ENCODE measurements at places on chromosomes 16 and 17. TPM values are rescaled to one million over a fixed set of nuclear protein-coding genes. Genes with fewer than 3 reads are reported as not detected.
A peak's percentile ranks its signal among the peaks of the same experiment; 100 is the strongest.

DNA sequence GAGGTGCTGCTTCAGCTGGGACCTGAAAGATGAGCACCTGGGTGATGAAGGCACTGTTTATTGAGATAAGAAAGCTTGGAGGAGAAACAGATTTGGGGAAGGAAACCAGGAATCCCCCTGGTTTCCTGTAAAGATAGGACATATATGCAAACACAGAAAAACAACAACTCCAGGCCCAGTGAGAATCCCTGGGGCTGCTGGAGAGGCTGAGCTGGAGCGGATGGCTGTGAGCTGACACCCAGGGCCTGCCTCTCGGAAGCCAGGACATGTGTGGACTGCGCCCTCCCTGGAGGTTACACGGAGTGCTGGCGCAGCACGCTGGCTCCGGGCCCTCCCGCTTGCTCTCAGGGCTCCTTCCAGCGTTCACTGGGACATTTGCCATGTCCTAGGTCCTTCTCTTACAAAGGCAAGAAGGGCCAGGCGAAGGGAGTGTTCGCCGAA, 57.5 kb downstream of the CYB5B start:
- H3K36me3 ChIP-seq: no peaks in the 10 kb centered on the region
- H3K27ac ChIP-seq: peak overlapping the region; percentile 83
- H3K27me3 ChIP-seq: no peaks in the 10 kb centered on the region

ANKRD40CL gene
- total RNA-seq: 19.4 TPM

ZSCAN10 gene
- not detected for total RNA-seq

ASPHD1 gene
- total RNA-seq: 4.5 TPM

RGS11 gene
- 2.6 TPM for total RNA-seq

DNA sequence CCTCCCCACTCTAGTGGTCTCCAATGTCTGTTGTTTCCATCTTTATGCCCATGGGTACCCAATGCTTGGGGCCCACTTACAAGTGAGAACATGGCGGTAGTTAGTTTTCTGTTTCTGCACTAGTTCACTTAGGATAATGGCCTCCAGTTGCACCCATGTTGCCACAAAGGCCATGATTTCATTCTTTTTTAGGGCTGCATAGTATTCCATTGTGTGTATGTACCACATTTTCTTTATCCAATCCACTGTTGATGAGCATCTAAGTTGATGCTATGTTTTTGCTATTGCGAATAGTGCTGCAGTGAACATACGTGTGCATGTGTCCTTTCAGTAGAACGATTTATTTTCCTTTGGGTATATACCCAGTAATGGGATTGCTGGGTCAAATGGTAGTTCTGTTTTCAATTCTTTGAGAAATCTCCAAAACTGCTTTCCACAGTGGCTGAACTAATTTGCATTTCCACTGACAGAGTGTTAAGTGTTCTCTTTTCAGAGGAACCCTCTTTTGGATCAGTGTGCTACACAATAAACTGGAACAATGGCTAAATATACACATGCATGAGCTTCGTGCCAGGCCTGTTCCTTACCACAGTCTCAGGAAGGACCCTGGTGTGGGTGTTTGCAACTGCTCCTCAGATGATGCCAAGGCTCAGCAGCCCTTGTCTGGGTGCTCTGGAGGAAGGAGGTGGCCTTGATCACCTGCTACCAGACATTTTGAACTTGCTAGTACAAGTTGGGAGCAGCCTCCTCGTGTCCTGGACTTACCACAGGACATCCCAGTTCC, 34.4 kb downstream of the KNOP1 start:
- peaks cover 79% of the 10 kb centered on the region for H3K36me3 ChIP-seq
- no peak for DNase-seq
- H3K4me1 ChIP-seq: no peaks in the 10 kb centered on the region
- H3K27me3 ChIP-seq: no peaks in the 10 kb centered on the region
- no peak overlapping the region for H3K4me3 ChIP-seq

- no peaks in the 10 kb centered on the region for H3K27me3 ChIP-seq
- peaks cover 58% of the 10 kb centered on the region for H3K4me1 ChIP-seq
- no peak for DNase-seq
- H3K27ac ChIP-seq: peak overlapping the region; percentile 49
- no peak overlapping the region for H3K4me3 ChIP-seq
- H3K36me3 ChIP-seq: peaks cover 17% of the 10 kb centered on the region
Measured at GRCh38 chr16:84740596-84741116, 40.9 kb downstream of the USP10 start.

UTS2R gene
- total RNA-seq: not detected

KRTAP4-4 gene
- total RNA-seq: not detected

DNA sequence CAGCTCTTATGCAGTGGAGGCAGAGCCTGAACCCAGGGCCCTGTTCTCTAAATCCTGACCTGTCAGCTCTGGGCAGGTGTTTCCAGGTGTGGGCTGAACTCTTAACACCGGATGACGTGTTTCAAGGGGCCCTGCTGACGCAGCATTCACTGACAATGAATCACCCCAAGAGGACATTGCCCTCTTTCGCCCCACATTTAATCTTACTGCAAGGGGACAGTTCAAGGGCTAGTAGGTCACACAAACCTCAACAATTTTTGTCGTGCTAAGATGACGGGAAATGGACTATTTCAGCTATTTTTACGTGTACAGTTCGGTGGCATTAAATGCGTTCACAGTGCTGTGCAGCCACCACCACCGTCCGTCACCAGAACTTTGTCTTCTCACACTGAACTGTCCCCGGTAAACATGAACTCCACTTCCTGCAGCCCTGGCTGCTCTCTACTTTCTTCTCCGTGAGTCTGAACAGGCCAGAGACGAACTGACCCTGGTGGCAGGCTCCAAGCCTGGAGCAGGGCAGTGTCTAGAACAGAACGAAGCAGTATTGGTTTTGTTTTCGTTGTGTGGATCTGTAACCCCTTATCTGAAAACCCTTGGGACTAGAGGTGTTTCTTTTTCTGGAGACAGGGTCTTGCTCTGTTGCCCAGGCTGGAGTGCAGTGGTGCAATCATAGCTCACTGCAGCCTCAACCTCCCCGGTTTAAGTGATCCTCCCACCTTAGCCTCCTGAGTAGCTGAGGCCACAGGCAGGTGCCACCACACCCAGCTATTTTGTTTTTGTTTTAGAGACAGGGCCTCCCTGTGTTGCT, 88.4 kb upstream of the CIBAR2 start:
- no peak overlapping the region for H3K4me3 ChIP-seq
- no peaks in the 10 kb centered on the region for H3K27me3 ChIP-seq
- no peak overlapping the region for H3K27ac ChIP-seq

- no peak overlapping the region for H3K27ac ChIP-seq
- no peaks in the 10 kb centered on the region for H3K36me3 ChIP-seq
- DNase-seq: peak; percentile 26
- H3K4me3 ChIP-seq: peak overlapping the region; percentile 81
Measured at GRCh38 chr16:79597277-79598062, 3.1 kb downstream of the MAF start.

- DNase-seq: peak; percentile 71
- peaks cover 20% of the 10 kb centered on the region for H3K27me3 ChIP-seq
- peak overlapping the region; percentile 95 for H3K27ac ChIP-seq
Measured at GRCh38 chr17:70168044-70168976, 1.0 kb upstream of the KCNJ2 start.

DNA sequence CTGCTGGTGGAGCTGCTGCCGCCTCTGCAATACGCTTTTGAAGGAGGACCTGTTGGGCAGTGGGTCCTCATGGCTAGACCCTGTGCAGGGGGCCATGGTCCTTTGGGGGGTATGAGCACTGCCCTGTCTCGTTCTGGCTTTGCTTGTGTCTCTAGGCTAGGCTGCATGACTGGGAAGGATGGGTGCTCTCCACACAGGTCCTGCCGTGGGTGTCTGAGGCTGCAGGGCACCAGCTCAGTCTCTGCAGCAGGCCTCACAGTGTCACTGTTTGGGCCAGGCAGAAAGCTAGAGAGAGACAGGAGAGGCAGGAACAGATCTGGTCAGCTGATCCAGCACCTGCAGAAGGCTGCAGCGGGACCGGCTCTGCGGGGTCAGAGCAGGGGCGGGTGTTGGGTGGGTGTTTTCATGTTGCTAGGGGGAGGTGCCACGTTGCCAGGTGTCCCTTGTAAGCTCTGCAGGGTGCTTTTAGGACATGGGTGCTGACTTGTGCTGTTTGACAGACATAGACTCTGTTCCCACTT, 111.4 kb downstream of the SNX29 start:
- peaks cover 9% of the 10 kb centered on the region for H3K4me1 ChIP-seq
- peaks cover 15% of the 10 kb centered on the region for H3K36me3 ChIP-seq
- no peak overlapping the region for H3K4me3 ChIP-seq
- no peaks in the 10 kb centered on the region for H3K27me3 ChIP-seq
- no peak overlapping the region for H3K27ac ChIP-seq
- peak; percentile 80 for DNase-seq

AOC2 gene
- 3.0 TPM for total RNA-seq

KRT17 gene
- not detected for total RNA-seq

- no peaks in the 10 kb centered on the region for H3K27me3 ChIP-seq
- H3K27ac ChIP-seq: no peak overlapping the region
- DNase-seq: no peak
- H3K36me3 ChIP-seq: no peaks in the 10 kb centered on the region
- peaks cover 6% of the 10 kb centered on the region for H3K4me1 ChIP-seq
Measured at GRCh38 chr16:56199164-56199563, 7.9 kb downstream of the GNAO1 start.

DNA sequence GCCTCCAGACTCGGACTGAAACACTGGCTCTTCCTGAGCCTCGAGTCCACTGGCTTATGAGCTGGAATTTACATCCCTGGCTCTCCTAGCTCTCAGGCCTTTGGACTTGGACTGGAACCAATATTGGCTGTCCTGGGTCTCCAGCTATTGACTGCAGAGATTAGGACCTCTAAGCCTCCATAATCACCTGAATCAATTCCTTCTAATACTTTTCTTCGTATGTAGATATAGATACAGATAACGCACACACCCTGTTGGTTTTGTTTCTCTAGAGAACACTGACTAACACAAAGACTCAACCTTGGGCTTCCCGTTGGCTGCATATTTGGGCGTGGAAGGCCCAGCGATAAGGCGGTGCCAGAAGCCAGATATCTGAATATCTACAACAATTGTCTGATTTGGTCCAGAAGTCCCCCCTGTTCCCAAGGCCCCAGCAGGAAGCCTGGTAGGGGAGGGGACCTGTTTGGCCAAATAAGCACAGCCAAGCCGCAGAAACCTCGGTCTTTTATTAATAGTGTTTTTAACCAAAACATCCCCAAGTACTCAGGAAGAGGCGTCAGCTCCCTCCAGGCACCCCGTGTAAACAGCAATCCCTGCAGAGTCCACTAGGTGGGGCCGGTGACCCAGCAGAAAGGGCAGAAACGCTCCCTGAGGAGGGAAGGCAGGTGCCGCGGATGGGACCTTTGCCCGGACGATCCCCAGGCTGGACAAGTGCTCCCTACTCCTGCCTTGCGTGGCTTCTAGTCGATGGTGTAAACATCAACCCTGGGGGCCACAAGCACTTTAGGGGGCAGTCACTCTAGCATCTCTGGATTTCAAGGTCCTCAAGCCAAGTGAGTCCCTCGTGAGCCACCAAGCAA, 57.0 kb downstream of the ABR start:
- DNase-seq: peak; percentile 93
- H3K36me3 ChIP-seq: peaks cover 19% of the 10 kb centered on the region
- peak overlapping the region; percentile 40 for H3K27ac ChIP-seq

DNA sequence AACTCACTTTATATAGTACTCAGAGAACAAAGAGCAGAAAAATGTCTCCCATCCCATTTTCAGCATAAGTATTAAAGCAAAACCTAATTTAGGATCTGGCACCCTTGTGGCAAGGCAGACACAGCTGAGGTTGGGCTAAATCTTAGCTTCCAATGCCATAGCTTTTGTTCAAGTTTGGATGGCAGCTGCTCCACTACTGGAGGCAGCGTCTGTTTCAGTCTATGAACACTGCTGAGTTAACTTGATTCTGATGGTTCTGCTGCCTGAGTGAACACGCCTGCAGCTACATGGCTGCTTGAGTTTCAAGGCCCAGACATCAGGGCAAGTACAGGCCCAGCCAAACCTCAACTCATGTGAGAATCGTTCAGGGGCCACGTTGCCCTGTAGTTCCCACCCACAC, 178.2 kb upstream of the RPH3AL start:
- no peak overlapping the region for H3K4me3 ChIP-seq
- H3K27me3 ChIP-seq: no peaks in the 10 kb centered on the region
- no peak overlapping the region for H3K27ac ChIP-seq
- H3K4me1 ChIP-seq: peaks cover 7% of the 10 kb centered on the region
- no peak for DNase-seq

ORC6 gene
- total RNA-seq: 3.5 TPM

GRCh38 chr16:87133112-87133850, 183.9 kb downstream of the C16orf95 start:
- H3K36me3 ChIP-seq: no peaks in the 10 kb centered on the region
- no peak overlapping the region for H3K27ac ChIP-seq
- no peak for DNase-seq
- no peaks in the 10 kb centered on the region for H3K4me1 ChIP-seq
- no peaks in the 10 kb centered on the region for H3K27me3 ChIP-seq
- no peak overlapping the region for H3K4me3 ChIP-seq

GRCh38 chr17:81189670-81190530, 23.9 kb upstream of the AATK start:
- H3K4me3 ChIP-seq: no peak overlapping the region
- no peaks in the 10 kb centered on the region for H3K4me1 ChIP-seq
- no peak overlapping the region for H3K27ac ChIP-seq
- no peaks in the 10 kb centered on the region for H3K27me3 ChIP-seq

- no peak for DNase-seq
- H3K4me3 ChIP-seq: no peak overlapping the region
- H3K27ac ChIP-seq: no peak overlapping the region
Measured at GRCh38 chr16:27967169-27967568, 96.3 kb downstream of the GSG1L start.

ATP2C2 gene
- 141 TPM for total RNA-seq

CFAP52 gene
- total RNA-seq: not detected

GRCh38 chr17:76197911-76198310, 42.4 kb downstream of the RNF157 start:
- H3K36me3 ChIP-seq: no peaks in the 10 kb centered on the region
- H3K4me3 ChIP-seq: no peak overlapping the region

DNA sequence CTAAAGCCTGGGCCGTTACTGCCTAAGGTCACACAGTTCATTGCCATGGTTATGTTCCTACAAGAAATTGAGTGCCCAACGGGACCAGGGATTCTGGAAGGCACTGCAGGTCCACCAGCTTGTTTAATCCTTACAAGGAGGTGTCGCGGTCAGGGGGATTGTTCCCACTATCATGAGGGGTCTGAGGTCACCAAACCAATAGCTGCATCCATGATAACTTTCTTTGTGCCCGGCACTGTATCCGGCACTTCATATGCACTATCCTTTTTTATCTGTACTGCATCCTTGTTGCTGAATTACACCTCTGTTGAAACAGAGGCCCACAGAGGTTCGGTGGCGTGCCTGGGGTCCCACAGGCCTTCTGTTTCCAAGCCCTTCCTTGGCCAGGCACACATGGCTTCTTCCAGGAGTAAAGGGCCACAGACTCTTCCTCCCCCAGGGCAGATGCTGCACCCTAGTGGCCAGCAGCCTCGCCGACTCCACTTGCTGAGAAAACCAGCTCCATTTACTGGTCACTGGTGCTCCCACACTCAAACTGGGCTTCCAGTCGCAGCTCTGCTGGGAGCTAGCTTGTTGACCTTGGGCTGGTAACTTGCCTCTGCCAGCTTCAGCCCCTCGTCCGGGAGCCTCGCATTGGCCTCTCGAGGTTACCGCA, 82.0 kb upstream of the PLCG2 start:
- DNase-seq: peak; percentile 78
- H3K4me1 ChIP-seq: peaks cover 16% of the 10 kb centered on the region
- H3K36me3 ChIP-seq: peaks cover 45% of the 10 kb centered on the region
- no peaks in the 10 kb centered on the region for H3K27me3 ChIP-seq
- no peak overlapping the region for H3K4me3 ChIP-seq
